ENCODE measurements at places on chromosomes 7 and 10.

DNA sequence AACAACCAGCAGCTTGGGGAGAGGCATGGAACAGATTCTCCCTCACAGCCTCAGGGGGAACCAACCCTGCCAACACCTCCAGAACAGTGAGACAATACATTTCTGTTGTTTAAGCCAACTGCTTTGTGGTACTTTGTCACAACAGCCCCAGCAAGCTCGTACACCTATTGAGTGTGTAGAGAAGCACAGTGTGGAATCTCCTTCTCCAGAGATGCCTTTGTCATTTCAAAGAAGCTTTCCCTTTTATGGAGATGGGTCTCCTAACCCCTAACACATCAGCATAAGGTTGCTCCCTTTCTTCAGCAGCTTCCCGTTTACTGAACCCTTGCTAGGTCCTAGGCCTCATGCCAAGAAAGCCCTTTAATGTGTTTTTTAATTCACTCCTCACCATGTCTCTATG, 60.7 kb upstream of the AGK start:
- no peak for DNase-seq

GRCh38 chr7:140005754-140006503, 56.8 kb downstream of the PARP12 start:
- DNase-seq: peak; percentile 50

DNA sequence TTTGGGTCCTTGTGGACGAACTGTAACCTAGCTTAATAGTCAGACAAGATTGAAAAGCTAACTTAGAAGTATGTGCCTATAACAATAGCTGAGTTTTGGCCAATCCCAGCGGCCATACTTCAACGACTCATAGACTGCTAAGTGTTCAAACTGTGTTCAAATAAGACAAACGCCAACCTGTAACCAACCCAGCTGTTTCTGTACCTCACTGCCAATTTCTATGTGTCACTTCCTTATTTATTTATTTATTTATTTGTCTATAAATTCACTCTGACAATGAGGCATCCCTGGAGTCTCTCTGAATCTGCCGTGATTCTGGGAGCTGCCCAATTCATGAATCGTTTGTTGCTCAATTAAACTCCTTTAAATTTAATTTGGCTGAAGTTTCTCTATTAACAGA, 21.7 kb downstream of the ST8SIA6 start:
- DNase-seq: no peak

DNA sequence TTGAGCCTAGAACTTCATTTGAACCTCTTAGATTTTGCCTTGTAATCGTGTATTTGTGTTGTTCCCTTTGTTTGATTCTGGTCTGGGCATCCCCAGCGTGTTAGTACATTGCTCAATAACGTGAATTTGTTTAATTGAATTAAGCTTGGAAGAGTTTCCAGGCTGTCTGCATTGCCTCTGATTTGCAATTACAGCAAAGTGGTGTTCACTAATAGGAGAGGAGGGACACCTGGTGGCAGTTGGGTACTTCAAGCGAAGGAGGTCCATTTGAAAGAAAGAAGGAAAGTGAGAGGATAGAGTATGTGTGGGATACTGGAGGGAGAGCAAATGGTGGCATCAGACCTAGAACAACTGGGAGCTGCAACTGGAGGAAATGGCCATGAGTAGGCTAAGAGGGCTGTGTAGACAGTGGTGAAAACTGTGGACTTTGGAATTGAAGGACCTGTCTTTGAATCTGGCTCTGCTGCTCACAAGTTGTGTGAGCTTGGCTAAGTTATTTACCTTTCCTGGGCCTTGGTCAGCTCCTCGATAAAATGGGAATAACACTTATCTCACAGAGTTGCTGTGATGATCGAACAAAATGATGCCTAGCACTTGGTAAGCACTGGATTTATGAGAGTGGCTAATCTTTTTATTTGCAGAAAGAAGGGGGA, 15.1 kb downstream of the LSMEM1 start:
- peak; percentile 80 for DNase-seq

DNA sequence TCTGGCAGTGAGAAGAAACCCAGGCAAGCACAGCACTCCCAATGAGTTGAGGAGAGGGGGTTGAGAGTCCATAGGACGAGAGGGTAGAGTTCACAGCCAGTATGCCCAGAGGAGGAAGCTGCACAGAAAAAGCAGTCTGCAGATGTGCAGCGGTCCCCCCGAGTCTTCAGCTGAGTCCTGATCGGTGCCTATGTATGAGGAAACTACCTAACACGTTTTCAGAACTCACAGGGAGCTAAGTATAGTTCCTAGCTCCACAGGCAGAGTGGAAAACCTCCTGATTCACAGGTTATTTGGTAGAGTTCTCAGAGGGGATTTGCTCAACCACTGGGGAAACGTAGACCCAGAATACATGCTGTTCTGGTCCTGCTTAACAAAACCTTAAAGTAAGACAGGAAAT, 271.3 kb upstream of the CNTNAP2 start:
- DNase-seq: no peak

DNA sequence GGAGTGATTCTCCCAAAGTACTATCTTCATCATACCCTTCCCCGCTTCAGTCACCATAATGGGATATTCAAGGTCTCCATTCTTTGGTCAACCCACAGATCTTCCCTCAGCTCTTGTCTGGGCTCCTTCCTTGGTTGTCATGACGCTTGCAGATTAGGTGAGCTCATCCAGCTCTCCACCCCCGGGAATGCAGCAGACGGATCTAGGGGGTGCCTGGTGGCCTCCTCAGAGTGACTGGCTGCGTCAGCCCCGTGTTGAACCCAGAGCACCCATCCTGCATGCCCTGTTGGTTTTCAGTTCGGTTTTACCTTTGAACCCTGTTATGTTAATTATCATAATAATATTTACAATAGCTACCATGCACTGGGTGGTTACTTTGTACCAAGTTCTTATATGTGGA, 6.4 kb downstream of the NEURL1 start:
- peak; percentile 40 for DNase-seq

DNA sequence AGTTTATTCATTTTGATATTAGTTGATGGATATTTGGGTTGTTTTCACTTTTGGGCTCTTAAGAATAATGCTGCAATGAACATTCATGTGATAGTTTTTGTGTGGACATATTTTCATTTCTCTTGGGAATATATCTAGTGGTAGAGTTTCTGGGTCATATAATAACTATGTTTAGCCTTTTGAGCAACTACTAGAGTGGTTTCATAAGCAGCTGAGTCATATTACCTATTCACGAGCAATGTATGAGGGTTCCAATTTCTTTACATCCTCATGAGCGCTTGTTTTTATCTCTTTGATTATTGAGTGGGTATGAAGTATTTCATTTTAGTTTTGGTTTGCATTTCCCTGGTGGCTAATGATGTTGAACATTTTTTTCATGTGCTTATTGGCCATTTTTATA, 182.6 kb downstream of the PON1 start:
- no peak for DNase-seq

DNA sequence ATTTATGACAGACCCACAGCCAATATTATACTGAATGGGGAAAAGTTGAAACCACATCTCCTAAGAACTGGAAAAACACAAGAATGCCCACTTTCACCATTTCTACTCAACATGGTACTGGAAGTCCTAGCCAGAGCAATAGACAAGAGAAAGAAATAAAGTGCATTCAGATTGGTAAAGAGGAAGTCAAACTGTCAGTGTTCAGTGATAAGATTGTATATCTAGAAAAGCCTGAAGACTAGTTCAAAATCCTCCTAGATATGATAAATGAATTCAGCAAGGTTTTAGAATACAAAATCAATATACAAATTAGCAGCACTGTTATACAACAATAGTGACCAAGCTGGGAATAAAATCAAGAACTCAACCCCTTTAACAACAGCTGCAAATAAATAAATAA, 6.9 kb upstream of the ZNF138 start:
- no peak for DNase-seq

GRCh38 chr10:100670828-100671479, 74.4 kb upstream of the PAX2 start:
- DNase-seq: peak; percentile 13

- no peak for DNase-seq
Observed at GRCh38 chr7:127594490-127594889, 954 bp downstream of the FSCN3 start.

- DNase-seq: peak; percentile 5
Observed at GRCh38 chr10:34175121-34175520, 640.0 kb downstream of the PARD3 start.

GRCh38 chr10:54607983-54608382, 193.0 kb downstream of the PCDH15 start:
- DNase-seq: peak; percentile 6

- no peak for DNase-seq
Observed at GRCh38 chr7:41915871-41916270, 213.0 kb upstream of the INHBA start.

DNA sequence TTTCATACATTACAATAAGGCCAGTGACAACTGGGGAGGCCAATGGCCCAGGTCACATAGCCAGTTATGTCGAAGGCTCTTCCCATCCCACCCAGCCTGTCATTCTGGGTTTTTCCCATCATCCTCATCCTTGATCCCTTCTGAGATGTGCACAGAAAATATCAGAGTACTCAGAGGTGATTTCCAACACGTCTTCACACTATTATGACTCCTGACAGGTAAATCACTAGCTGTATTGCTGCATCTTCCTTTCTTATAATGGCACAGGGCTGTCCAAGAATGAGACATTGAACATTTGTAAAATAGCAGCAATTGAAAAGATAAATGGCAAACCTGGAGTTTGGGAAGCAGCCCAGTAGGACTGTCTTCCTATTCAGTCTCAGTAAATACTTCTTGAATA, 159.9 kb downstream of the PLXNA4 start:
- no peak for DNase-seq

- no peak for DNase-seq
Observed at GRCh38 chr7:25859412-25860274, 292.4 kb upstream of the NFE2L3 start.

- DNase-seq: peak; percentile 55
Observed at GRCh38 chr7:132075515-132075914, 500.8 kb downstream of the PLXNA4 start.

- no peak for DNase-seq
Observed at GRCh38 chr7:9711259-9711918, 1262.3 kb upstream of the PHF14 start.

GRCh38 chr10:63822496-63822895, 301.3 kb downstream of the REEP3 start:
- no peak for DNase-seq

DNA sequence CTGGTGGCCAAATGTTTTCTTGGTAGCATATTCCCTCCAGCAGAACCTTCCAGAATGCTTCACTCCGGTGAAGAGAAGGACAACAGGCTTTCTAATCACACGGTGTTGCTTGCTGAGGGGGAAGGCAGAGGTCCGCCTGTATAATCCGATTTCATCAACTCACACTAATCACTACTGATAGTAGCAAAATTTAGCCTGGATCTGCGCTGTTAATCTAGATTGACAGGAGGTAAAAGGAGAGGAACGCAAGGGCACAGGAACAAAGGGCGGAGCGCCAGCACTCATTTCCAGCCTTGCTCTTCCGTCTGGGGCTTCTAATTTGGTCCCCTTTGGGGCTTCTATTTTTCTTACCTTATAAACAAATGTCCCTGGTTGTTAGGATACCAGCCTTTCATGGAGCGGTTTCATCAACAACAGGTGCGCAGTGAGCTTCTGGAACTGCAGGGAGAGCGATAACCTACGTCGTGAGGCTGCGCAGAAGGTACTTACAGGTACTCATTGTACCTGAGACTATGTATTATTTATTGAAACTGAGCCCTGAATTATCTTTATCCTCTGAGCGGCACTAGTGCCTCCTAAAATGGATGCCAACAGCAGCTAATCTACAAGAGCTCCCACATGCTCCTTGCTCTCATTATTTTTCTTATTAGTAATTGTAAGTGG, 150.6 kb downstream of the CACNB2 start:
- peak; percentile 98 for DNase-seq

DNA sequence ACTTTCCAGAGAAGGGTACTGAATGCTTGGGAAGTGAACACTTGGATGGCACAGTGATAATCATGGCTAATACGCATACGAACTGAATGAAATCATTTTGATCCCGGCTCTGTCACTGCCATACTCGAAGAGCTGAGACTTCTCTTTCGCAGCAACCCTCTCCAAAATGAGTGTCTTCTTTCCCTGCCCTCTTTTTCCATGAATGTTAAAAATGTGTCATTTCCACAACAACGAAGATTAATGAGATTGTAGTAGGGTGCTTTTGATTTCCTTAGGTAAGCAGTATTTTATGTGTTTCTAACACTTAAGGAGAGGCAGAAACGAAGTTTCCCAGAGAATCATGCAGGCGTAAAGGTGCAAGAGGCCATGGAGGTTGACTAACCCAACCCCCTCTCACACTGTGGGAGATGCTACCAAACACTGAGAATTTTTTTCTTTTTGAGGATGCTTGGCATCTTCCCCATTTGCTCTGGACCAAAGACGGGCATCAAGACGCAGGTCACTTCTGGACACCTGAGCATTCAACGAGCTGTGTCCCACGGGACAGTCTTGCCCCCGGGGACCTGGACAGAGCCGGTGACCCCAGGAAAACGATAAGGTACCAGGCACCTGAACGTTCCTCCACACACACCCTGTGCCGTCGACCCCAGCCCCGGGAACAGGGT, 823 bp downstream of the COPG2 start:
- DNase-seq: peak; percentile 41

All from NCI-H82 (cell line).